NCI-H1417 treated with DMSO at 0.1 percent for 48 hours (cell line): ENCODE measurements at places on chromosomes 5 and 9.

DNA sequence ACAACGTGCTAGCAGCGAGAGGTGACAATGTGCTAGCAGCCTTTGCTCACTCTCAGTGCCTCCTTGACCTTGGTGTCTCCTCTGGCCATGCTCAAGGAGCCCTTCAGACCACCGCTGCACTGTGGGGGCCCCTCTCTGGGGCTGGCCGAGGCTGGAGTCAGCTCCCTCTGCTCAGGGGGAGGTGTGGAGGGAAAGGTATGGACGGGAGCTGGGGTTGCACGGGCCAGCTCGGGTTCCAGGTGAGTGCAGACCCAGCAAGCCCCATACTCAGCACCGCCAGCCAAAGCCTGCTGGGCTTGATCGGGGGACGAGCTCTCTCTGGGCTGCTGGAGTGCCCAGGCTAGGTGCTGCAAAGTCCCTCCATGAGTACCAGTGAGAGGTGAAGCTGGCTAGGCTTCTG lies 180.2 kb downstream of the TRIM36 start:
- DNase-seq: no peak

GRCh38 chr5:165000479-165001190 lies 1495.2 kb downstream of the MAT2B start:
- no peak for DNase-seq

- DNase-seq: no peak
These were observed 42.0 kb downstream of the PIP5K1B start for GRCh38 chr9:68747043-68747533.

GRCh38 chr5:33776151-33776660 lies 115.6 kb downstream of the ADAMTS12 start:
- DNase-seq: no peak

DNA sequence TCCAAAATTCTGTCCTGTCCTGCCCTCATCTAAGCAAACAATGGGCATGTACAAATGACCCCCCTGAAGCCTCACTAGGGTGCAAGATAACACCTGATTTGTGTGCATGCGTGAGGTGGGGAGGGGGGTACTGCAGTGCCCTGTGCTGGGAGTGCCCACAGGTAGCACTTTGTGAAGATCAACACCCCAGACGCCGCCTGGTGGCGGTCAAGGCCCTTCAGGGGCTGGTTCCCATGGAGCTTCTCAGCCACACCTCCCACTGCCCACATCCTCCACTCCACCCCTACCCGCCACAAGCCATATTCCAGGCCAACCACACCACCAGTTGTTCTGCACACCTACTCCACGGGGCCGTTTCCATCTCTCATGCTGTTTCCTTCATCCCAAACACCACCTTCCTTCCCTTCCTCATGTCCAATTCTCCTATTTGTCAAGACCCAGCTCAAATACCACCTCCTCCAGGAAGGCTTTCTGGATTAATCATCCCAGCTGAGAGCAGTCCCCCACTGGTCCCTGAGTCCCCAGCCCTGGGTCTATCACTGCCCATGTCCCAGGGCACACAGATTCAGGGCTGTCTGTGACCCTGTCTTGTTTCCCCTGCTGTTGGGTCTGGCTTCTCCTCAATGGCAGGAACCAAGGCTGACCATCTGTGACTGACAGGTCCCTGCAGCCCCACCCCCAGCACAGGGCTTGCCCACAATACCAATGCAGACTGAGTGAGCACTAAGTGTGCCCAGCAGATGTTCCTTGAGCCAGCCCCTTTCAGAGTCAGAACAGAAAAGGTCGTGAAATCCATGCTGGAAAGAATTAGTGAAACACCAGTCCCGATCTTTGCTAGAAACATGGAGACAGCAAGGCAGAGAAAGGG lies 178.4 kb downstream of the PAX5 start:
- no peak for DNase-seq

- no peak for DNase-seq
These were observed 62.3 kb downstream of the LIFR start for GRCh38 chr5:38494175-38494574.

- no peak for DNase-seq
These were observed 914 bp upstream of the CD72 start for GRCh38 chr9:35618854-35619799.

GRCh38 chr5:1781726-1782384 lies 17.8 kb downstream of the MRPL36 start:
- no peak for DNase-seq

DNA sequence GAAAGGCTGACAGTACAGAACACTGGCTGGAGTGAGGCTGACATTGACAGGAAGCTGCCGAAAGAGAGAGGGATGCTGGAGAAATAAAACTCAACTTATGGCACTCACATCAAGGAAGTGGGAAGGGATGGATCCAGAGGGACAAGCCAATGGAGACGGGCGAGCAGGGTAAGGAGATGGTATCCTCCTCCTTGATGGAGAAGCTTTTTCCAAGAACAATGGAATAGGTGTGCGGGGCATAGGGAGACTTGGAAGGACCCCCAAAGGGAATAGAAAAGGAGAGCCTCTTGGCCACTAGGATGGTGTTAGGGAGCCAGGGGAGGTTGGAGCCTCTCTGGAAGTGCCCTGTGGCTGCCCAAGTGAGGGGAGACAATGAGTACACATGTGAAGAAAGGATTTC lies 58.4 kb upstream of the GRHPR start:
- DNase-seq: no peak

- no peak for DNase-seq
These were observed 302.2 kb downstream of the EBF1 start for GRCh38 chr5:158797498-158797845.

DNA sequence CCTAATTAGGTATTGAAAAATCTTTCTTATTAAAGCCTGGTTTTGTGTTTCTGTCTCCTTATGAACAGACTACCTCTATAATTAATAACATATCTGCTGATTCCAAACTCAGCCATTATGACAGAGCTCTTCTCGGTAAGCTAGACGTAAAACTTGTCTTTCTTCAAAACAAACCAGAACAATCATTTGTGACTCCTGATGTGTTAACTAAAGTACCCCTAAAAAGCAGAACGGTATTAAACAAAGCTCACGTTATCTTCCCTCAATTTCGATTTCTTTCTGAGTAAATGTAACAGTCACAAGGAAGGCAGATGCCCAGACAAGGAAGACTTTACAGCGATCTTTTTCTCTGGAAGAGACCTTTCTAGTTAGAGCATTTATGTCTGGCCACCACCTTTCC lies 1.8 kb downstream of the SEMA5A start:
- DNase-seq: no peak

GRCh38 chr5:112154940-112155686 lies 264.0 kb downstream of the EPB41L4A start:
- no peak for DNase-seq
